ENCODE measurements at places on chromosomes 7 and 10. TPM values are rescaled to one million over a fixed set of nuclear protein-coding genes. Genes with fewer than 3 reads are reported as not detected.

GRCh38 chr7:122688400-122688998 is 10.4 kb downstream of the RNF133 start:
- DNase-seq, result no peak

The SERPINE1 gene
- 42.4 TPM for total RNA-seq

DNA sequence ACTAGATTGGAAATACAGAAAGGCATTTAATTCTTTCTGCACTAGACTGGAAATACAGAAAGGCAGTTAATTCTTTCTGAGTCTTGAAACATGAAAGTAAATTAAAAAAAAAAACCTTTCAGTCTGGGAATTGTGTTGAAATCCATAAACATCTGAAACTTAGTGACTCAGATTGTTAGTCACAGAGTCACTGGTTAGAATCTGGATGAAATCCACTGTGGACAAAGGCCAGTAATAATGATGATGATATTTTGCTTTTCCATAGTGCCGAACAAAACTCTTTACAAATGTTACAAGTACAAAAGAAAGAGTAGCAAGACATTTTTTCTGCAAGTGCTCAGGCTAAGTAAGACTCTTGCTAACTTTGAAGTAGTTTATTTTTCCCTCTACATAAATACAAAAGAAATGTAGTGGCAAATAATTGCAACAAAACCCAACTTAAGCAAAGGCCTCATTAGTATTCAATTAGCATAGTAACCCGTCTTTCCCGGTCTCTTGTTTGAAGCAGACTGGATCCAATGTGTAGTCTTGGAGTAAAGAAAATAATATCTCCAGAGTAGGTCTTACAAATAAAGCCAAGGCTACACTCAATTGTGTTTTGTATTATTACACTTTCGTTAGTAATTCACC is 5.8 kb upstream of the PRTFDC1 start:
- DNase-seq, result peak; percentile 38

- DNase-seq, result no peak
These were observed 102.6 kb downstream of the PLXDC2 start for GRCh38 chr10:19918794-19919193.

GRCh38 chr7:80392229-80393169 is 119.4 kb downstream of the GNAT3 start:
- peak; percentile 6 for DNase-seq

The PRR15 gene
- total RNA-seq, result 4.2 TPM
